ENCODE measurements at places on chromosomes 12 and 14.

GRCh38 chr12:91801048-91801447 lies 344.6 kb downstream of the BTG1 start:
- no peak for DNase-seq

DNA sequence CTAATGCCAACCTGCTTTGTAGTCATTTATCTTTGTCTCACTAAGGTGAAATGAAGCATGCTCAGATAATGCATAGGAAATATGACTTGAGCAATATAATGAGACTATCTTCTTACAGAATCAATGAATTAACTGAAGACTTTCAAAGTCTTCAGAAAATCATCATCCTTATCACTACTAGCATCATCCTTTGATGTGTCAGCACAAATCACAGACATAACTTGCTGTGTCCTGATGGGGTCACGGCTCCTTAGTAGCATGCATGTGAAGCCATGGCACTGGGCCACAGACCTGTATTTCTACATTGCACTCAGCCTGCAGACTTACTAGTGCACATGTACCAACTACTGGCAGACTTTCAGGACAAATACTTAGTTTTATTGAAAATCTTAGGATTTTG lies 18.9 kb downstream of the TMEM260 start:
- DNase-seq = no peak

GRCh38 chr14:77208979-77209318 lies 27.4 kb downstream of the TMEM63C start:
- no peak for DNase-seq

DNA sequence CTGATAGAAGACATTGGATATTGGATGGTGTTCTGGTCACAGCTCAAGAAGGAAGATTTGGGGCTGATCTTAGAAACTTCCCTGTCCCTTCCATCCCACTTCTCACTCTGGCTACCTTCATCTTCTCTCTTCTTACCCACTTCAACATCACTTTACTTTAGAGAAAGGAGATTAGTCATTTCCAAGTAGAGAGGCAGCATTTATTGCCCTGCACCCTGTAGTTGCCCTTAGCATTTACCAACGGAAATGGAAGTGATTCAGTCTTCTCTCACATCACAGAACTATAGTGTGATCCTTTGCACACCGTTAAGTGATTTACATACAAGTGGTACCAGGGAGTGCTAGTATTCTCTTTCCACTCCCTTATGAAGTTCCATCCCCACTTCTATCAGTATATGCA lies 52.4 kb downstream of the PHLDA1 start:
- DNase-seq = peak; percentile 16

DNA sequence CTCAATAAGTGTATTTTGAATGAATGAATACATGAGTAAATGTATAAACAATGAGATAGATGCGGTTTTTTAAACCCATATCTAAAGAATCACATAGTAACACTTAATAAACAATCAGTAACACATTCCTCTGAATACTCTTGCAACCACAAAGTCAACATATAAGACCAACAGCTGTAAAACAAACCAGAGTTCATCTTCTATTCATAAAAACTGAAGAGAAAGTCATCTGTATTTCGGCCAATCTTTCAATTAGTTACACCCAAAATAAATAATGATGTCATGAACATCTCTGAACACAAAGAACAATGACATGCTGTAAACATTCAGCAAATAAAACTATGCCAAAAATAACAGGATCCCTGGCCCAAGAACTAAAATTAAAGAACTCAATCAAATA lies 47.2 kb downstream of the ARMH4 start:
- no peak for DNase-seq
